ENCODE measurements at places on chromosomes 5 and 9.

GRCh38 chr5:132335402-132335801 is 34.1 kb upstream of the SLC22A5 start:
- no peak for DNase-seq

GRCh38 chr5:168219515-168220410 is 71.7 kb upstream of the WWC1 start:
- peak; percentile 78 for DNase-seq

- no peak for DNase-seq
Observed at GRCh38 chr5:10451137-10451824, 9.6 kb downstream of the ROPN1L start.

DNA sequence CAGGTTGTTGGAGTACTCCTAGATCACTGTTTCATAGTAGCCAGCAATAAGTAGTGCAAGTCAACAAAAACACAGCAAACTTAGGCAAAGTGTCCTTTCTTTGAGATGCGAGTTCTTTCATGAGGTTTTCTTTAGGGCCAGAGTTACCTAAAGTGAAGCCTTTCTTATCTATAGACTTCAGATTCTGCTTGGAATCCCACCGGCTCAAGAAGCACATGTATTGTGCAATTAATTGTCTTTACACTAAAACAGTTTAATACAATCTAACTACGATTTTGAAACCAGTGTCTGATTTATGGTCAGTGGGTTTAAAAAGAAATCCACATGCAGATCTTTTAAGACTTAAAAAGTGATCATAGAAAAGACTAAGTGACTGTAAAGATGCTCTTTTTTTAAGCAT is 3.6 kb downstream of the PURA start:
- no peak for DNase-seq

GRCh38 chr5:178337334-178337741 is 104.7 kb upstream of the PHYKPL start:
- no peak for DNase-seq

GRCh38 chr5:94776167-94776566 is 157.7 kb downstream of the SLF1 start:
- DNase-seq: no peak

DNA sequence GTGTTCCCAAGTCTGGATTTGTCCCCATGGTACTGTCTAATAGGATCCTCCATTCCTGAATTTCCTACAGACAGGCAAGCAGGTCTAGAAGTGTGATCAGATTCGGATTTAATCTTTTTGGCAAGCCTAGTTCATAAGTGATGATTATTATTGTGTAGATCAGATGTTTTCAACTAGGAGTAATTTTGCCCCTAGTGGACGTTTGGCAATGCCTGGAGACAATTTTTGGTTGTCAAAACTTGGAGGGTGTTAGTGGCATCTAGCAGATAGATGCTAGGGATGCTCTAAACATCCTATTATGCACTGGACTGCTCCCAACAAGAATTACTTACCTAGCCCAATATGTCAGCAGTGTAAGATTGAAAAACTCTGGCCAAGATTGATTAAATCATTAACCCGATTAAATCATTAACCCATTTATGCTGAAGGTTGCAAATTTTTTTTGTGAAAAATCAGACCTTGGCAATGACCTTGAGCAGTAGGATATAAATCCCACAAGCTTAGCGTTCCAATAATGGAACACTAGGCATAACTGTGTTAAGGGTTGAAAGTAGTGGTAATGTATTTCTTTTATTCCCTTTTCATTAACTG is 28.2 kb downstream of the TCERG1 start:
- no peak for DNase-seq

GRCh38 chr5:171906703-171907590 is 99.5 kb downstream of the FBXW11 start:
- no peak for DNase-seq

GRCh38 chr5:140591747-140592372 is 27.2 kb downstream of the SLC35A4 start:
- peak; percentile 17 for DNase-seq

- no peak for DNase-seq
Observed at GRCh38 chr5:134131165-134131564, 16.7 kb downstream of the TCF7 start.

Data from SW 1271 (cell line).